AG04450 (cell line): ENCODE measurements at places on chromosomes 5 and 9. TPM values are rescaled to one million over a fixed set of nuclear protein-coding genes. Genes with fewer than 3 reads are reported as not detected.

DNA sequence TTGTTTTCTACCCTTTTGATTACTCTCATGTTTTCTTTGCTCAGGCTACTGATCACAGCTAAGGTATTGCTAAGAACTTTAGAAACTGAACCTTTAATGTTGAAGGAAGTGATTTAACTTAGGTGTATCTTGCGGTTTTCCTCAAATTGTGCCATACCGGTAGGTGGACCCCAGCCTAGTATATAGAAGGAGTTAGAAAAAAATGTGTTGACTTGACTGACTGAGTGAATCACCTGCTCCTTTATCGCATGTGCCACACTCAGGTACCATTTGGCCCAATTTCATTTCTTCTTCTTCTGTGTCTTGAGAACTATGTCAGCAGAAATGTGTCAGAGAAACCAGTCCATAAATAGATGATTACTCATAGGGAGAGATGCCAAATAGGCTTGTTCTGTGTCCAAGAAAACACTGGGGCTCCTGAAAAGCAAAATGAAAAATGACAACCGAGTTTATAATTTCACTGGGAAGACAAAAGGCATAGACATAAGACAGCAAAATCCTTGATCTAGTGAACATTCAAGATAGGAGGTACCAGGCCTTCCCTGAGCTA is 19.4 kb downstream of the PLPPR1 start:
- no peak for DNase-seq

Gene SCGB3A2
- polyA plus RNA-seq: not detected in 2 replicates

DNA sequence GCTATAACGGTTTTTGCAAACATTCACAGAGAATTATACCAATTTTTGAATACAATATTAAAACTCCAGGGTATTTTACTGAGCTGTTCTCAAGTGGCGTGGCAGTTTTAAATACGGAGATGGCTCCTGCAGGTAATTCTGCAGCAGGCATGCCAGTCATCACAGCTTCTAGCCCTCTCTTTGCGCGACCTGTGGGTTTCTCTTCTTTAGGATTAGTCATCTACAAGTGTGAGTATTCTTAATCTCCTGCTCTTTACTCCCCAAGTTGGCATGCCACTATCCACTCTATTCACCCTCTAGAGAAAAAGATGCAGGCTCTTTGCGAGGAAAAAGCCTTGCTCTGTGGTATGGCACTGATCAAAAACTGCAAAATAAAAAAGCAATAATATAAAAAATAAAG is 43.9 kb downstream of the ANKRD31 start:
- no peak for DNase-seq

DNA sequence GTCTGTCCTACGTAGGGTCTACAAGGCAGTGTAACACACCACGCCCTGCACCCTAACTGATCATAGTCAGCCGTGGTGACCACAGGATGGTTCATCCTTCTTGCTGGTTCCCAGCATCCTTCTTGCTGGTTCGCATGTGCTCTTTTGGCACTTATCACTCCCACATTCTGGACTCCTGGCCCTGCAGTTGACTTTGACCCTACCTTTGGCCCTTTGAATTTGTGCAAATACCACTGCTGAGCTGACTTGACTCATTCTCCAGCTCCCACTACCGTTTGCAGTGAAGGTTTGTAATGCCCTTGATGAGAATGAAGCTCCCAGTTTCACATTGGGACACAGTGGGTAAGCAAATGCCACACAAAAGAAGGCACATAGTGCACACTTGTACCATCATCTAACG is 33.8 kb downstream of the PALM2AKAP2 start:
- DNase-seq: no peak

DNA sequence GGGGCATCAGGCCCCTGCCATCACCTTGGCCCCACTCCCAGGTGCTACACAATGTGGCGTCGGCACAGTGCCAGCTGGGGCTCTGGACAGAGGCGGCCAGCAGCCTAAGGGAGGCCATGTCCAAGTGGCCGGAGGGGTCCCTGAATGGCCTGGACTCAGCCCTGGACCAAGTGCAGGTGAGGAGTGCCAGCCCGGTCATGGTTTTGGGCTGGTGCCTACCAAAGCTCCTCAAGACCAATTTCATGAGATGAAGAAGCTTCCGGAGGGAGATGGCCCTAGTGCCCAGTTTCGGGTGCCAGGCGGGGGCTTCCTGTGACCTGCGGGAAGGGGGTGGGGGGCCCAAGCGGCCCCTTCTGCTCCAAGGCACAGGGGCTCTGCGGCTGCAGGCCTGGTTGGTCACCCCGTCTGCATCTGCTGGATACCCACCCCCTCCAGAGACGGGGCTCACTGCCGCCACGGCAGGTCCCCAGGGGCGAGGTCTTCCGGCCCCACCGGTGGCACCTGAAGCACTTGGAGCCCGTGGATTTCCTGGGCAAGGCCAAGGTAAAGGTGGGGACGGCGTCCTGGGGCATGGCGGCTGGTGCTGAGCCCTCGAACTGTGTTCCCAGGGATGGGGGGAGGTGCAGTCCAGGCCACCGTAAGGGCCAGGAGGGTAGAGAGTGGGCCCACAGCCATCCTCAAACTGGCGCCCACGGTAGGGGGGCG is 5.8 kb downstream of the NOXA1 start:
- DNase-seq: no peak

Gene OR1Q1
- polyA plus RNA-seq: 0.14 and 0.31 TPM in 2 replicates

Gene ARL10
- polyA plus RNA-seq: 5.4 and 6.6 TPM in 2 replicates

DNA sequence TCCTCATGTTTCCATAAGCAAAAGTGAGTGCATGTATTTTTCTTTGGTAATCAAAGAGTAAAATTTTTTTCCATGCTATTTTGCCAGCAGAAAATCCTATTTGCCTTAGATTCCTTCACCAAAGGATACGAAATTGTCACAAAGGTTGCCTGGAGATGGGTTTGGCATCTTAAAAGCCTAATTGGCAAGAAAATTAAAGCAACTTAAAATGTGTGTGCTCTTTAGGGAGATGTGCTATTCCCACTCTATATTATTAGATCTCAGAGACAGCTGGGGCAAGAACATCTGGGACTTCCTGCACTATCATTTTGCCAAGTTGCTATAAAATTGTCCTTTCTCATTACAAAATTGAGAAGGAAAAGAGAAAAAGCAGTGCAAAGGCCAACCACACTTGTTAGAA is 146.1 kb downstream of the PLCXD3 start:
- no peak for DNase-seq

- DNase-seq: no peak
These were observed 217.5 kb downstream of the DCP2 start for GRCh38 chr5:113194125-113194524.

- no peak for DNase-seq
These were observed 342.4 kb downstream of the RASEF start for GRCh38 chr9:82720515-82720914.

GRCh38 chr5:169011451-169011850 is 289.5 kb downstream of the SLIT3 start:
- no peak for DNase-seq

Gene GAPT
- not detected in 2 replicates for polyA plus RNA-seq

- DNase-seq: no peak
These were observed 402.5 kb downstream of the NFIB start for GRCh38 chr9:13911473-13911872.

Gene GZMA
- not detected in 2 replicates for polyA plus RNA-seq

Gene DAP
- 117 and 179 TPM in 2 replicates for polyA plus RNA-seq

DNA sequence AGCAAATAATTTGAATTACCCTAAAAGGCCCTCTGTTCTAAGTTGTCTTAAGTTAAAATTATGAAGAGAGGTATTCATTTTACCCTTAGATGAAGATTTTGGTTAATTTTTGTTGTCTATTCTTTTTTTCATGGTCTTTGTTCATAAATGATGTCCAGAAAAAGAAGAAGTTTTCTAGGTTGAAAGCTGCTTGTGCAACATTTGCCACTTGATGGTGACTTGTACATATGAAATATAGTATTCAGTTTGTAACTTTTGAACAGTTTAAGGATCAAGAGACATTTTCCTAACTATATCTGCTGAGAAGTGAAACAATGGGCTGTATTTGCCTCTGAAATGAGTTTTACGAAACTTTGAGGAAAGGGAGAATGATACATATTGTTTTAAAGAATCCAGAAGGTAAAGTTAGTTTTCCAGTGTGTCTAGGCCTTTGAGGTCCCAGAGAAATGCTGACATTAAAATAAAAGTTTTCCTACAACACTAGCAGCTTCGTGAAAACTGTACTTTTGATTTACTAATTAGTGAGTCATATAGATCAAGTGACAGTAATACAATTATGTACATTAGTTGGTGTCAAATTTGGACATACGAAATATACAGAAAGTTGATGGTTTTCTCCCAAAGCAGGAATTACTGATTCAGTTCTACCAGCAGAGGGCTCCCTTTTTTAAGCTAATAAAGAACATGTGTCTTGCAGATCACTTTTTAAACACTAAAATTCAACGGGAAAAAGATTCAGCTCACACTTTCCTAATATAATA is 70.5 kb downstream of the PIK3R1 start:
- DNase-seq: no peak
